Neural crest cell (in vitro differentiated cells): ENCODE measurements at places on chromosomes 5 and 9. TPM values are rescaled to one million over a fixed set of nuclear protein-coding genes. Genes with fewer than 3 reads are reported as not detected.

The PAEP gene
- not detected in 2 replicates for total RNA-seq

The OSMR gene
- 2.7 and 2.8 TPM in 2 replicates for total RNA-seq

- H3K27me3 ChIP-seq: no peaks in the 10 kb centered on the region
- H3K27ac ChIP-seq: no peak overlapping the region
- no peak for DNase-seq
- H3K4me1 ChIP-seq: peaks cover 35% of the 10 kb centered on the region
These were observed 560.8 kb downstream of the BNC2 start for GRCh38 chr9:16309469-16310271.

The MLANA gene
- not detected in 2 replicates for total RNA-seq

GRCh38 chr5:1285141-1285540 is 9.7 kb downstream of the TERT start:
- no peaks in the 10 kb centered on the region for H3K4me1 ChIP-seq
- no peak for DNase-seq
- H3K4me3 ChIP-seq: no peak overlapping the region
- no peaks in the 10 kb centered on the region for H3K27me3 ChIP-seq
- H3K36me3 ChIP-seq: no peaks in the 10 kb centered on the region

- H3K36me3 ChIP-seq: no peaks in the 10 kb centered on the region
- H3K4me1 ChIP-seq: peaks cover 7% of the 10 kb centered on the region
- H3K4me3 ChIP-seq: no peak overlapping the region
- no peak for DNase-seq
These were observed 84.9 kb downstream of the BAAT start for GRCh38 chr9:101299901-101300300.

DNA sequence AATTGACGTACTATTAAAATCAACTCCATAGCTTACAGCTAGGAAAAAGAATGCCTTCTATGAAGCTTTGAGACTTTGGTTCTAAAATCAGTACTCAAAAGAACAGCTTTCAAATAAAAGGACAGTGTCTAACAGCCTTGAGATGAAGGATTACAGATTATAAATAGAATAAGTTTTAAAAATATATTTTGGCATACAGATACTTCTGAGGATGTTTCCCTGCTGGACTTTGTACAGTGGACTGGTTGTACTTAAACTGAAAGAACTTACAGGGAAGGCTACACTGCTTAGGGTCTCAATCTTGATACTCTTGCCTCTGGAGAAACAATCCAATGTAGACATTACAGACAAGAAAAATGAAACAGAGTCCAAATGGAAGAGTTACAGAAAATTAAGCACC is 452.7 kb downstream of the CETN3 start:
- H3K4me3 ChIP-seq: no peak overlapping the region
- H3K4me1 ChIP-seq: peaks cover 8% of the 10 kb centered on the region
- H3K27ac ChIP-seq: no peak overlapping the region
- H3K27me3 ChIP-seq: no peaks in the 10 kb centered on the region
- DNase-seq: no peak

DNA sequence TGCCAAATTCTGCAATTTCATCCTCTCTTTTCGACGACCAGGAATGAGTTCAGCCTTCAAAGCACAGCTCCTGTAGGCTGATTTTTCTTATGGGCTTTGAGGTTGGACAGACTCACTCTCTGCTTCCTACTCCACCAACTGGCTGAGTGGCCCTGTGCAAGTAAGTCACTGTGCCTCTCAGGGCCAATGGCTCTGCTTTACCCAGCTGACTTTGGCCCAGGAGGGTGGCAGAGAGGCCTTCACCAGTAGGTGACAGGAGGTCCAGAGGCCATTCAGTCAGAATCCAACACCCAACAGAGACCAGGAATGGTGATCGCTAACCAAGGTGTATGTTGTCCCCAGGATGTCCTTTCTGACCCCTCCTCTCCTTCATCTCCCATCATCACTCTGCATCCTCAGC is 49.5 kb upstream of the ALDH1B1 start:
- H3K27me3 ChIP-seq: no peaks in the 10 kb centered on the region
- no peaks in the 10 kb centered on the region for H3K36me3 ChIP-seq
- H3K27ac ChIP-seq: peak overlapping the region; percentile 83
- H3K4me3 ChIP-seq: no peak overlapping the region

- peaks cover 32% of the 10 kb centered on the region for H3K4me1 ChIP-seq
- H3K27me3 ChIP-seq: no peaks in the 10 kb centered on the region
- no peak for DNase-seq
- H3K36me3 ChIP-seq: no peaks in the 10 kb centered on the region
These were observed 1.5 kb downstream of the SPAAR start for GRCh38 chr9:35910613-35911359.

The TMOD1 gene
- 0.23 and 0.77 TPM in 2 replicates for total RNA-seq

- DNase-seq: no peak
- H3K27ac ChIP-seq: no peak overlapping the region
These were observed 31.4 kb upstream of the TMOD1 start for GRCh38 chr9:97470076-97470475.

DNA sequence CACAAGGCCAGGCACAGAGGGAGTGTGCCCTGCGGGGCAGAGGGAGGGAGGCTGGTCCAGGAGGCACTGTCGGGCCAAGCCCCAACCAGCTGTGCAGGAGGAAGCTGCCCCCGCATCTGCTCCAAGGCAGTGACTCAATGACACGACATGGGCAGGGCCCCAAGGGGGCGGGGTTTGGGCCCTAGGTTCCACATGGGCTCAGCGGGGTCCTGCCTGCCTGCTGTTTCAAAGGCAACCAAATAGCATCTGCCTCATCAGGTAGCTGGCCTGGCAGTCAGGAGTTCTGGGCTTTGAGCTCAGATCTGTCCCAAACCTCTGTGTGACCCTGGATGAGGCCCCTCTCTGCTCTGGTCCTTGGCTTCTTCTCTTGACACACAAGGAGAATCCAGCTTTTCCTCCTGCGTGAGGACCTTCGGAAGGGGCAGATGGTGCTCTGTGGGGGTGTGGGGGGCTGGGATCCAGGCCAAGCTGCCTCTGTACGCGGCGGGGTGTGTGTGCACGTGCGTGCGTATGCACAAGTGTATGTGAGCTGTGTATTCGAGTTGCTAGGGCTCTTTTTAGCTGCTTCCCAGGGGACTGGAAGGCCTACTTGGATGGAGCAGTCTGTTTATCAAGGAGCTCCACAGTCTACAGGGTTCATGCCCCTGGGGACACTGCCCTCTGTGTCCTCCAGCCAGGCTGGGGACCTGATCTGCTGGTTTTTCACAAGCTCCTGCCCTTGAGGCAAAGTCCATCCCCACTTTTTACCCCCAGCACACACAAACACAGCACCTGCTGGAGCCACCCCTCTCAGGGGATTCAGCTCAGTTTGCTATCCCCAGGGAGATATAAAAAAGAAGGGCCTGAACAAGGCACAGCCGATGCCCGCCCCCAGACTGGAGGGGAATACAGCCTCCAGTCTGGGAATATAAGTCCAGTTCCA is 138.9 kb downstream of the RGS3 start:
- H3K4me1 ChIP-seq: peaks cover 48% of the 10 kb centered on the region
- DNase-seq: no peak
- peaks cover 2% of the 10 kb centered on the region for H3K36me3 ChIP-seq
- peak overlapping the region; percentile 73 for H3K4me3 ChIP-seq

DNA sequence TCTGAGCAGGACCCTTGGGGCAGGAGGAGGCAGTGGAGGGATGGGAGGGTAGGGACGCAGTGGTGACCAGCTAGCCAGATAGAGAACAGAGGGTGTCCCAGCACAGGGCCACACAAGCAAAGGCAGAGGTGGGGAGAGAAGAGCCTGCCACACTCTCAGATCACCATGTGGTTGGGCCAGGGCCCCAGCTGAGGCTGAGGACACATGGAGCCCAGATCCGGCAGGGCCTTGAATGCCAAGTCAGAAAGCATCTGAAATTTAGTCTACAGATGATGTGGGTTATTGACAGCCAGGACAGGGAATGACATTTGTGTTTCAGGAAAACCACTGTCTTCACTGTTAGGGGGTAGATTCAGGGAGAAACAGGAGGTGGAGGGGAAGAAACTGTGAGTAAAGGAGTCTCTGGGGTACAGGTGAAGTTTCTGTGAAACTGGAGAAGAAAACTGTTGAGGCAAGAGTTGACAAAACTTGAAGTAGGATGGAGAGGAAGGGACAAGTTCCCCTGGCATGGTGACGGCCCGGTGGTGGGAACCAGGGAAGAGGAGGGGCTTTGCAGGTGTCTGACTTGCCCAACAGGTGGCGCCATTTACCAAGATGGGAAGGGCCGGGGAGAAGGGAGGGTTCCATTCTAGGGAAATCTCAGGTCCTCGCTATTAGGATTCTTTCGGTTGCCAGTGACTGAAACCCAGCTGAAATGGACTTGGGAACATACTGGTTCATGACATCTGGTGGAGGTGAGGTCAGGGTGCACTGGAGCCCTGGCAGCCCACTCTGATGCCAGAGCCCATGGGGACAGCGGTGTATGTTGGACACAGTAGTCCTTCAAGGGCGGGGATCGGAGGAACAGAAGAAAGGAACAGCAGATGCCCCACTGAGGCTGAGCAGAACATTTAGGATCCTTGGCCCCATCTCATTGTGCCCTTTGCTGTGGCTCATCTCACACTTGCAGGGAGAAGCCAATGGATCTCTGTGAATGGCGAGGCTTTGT is 100.1 kb downstream of the KCNIP1 start:
- H3K4me1 ChIP-seq: peaks cover 18% of the 10 kb centered on the region
- H3K4me3 ChIP-seq: no peak overlapping the region
- DNase-seq: peak; percentile 84
- peaks cover 57% of the 10 kb centered on the region for H3K27me3 ChIP-seq

DNA sequence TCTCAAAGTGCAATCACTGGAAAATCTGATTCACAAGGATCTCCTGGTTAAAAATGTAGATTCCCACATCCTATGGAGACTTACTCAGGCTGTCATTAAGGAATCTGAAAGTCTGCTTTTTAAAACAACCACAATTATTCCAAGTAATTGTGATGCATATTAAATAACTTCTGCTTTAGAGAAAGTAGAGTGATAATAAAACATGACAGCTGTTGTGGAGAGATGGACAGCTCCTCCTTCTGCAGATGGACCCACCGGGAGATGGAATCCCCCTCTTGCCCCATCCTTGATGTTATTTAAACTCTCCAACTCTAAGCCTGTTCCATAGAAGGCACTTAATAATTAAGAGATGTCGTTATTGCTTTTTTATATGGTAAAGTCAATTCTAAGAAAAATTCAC is 802.2 kb downstream of the CDH12 start:
- peaks cover 8% of the 10 kb centered on the region for H3K4me1 ChIP-seq
- DNase-seq: no peak
- H3K27me3 ChIP-seq: peaks cover 8% of the 10 kb centered on the region
- H3K36me3 ChIP-seq: no peaks in the 10 kb centered on the region

DNA sequence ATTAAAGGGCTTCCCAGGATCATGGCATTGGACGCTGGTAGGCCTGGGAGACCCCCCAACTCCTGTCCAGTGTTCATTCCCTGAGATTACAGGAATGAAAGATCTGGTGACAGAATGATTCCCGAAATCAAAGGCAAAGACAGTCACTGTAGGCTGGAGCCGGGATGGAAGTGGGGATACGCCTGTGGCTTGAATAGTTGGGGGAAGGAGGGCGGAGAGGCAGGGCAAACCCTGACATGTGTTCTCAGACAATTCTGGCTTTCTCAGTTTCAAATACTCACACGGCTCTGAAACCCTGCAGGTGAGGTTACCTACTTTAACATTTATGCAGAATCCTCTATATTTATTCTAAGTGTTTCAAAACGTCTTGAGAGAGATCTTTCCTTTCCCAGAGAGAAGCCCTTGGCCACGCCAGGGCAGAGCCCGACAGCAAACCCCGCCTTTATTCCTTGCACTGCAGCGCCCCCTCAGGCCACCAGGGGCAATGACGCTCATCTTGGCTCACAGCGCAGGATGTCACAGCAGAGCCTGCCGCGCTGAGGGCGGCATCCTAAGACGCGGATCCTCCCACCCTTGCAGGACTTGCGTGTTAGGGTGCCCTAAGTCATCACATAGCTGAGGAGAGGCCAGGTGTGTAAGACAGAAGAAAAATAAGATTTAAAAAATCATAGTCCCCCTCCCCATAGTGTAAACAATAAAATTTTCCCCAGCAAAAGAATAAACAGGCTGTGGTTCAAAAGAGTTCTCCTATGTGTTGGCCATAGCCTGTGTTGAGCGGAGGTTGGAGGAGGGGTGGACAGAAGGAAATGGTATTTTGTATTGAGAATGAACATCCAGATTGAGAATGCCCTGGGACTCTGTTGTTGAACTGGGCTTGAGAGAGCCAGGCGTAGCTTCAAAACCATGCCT is 284.5 kb downstream of the NTRK2 start:
- peak; percentile 87 for DNase-seq
- H3K36me3 ChIP-seq: peaks cover 8% of the 10 kb centered on the region
- peaks cover 30% of the 10 kb centered on the region for H3K4me1 ChIP-seq
- no peaks in the 10 kb centered on the region for H3K27me3 ChIP-seq
- no peak overlapping the region for H3K27ac ChIP-seq

GRCh38 chr9:87007711-87008366 is 60.5 kb upstream of the GAS1 start:
- no peak overlapping the region for H3K4me3 ChIP-seq
- peaks cover 17% of the 10 kb centered on the region for H3K4me1 ChIP-seq
- no peak for DNase-seq
- peaks cover 5% of the 10 kb centered on the region for H3K36me3 ChIP-seq
- H3K27ac ChIP-seq: no peak overlapping the region
- no peaks in the 10 kb centered on the region for H3K27me3 ChIP-seq

The PWWP2A gene
- 27.8 and 31.6 TPM in 2 replicates for total RNA-seq

- no peak for DNase-seq
- H3K36me3 ChIP-seq: no peaks in the 10 kb centered on the region
- H3K27ac ChIP-seq: no peak overlapping the region
- peaks cover 65% of the 10 kb centered on the region for H3K27me3 ChIP-seq
These were observed 78.2 kb upstream of the IFNE start for GRCh38 chr9:21560281-21560745.

- no peaks in the 10 kb centered on the region for H3K27me3 ChIP-seq
- H3K4me1 ChIP-seq: no peaks in the 10 kb centered on the region
- no peak overlapping the region for H3K27ac ChIP-seq
- no peak for DNase-seq
- H3K4me3 ChIP-seq: no peak overlapping the region
These were observed 16.2 kb upstream of the ERAP1 start for GRCh38 chr5:96823900-96824380.

The CATSPER3 gene
- total RNA-seq: 0.36 and 0.54 TPM in 2 replicates

DNA sequence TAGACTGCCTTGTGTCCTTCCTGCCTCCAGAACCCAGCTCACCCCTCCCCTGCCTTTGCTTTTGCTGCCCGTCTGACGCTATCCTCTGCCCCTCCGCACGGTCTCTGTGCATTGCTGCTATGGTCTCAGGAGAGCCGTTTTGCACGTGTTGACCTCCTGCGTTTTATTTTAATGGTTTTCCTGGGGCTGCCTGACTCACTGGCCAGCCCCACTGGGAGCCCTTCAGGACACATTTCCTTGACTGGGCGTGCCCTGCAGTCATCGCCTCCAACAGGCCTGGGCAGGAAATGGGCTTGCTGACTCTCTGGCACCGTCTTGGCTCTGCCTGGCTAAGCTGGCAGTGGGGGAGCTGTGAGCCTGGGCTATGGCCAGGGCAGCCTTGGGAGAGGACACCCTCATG is 17.9 kb upstream of the ASS1 start:
- H3K4me3 ChIP-seq: no peak overlapping the region
- peaks cover 5% of the 10 kb centered on the region for H3K4me1 ChIP-seq
- no peak for DNase-seq
- peak overlapping the region; percentile 75 for H3K27ac ChIP-seq

The IL33 gene
- total RNA-seq: not detected in 2 replicates

GRCh38 chr9:123002754-123003153 is 30.7 kb upstream of the GPR21 start:
- H3K27me3 ChIP-seq: no peaks in the 10 kb centered on the region
- no peak overlapping the region for H3K27ac ChIP-seq
- DNase-seq: no peak
- no peaks in the 10 kb centered on the region for H3K4me1 ChIP-seq
- peaks cover 9% of the 10 kb centered on the region for H3K36me3 ChIP-seq
- H3K4me3 ChIP-seq: no peak overlapping the region
